ENCODE measurements at places on chromosomes 4 and X.

DNA sequence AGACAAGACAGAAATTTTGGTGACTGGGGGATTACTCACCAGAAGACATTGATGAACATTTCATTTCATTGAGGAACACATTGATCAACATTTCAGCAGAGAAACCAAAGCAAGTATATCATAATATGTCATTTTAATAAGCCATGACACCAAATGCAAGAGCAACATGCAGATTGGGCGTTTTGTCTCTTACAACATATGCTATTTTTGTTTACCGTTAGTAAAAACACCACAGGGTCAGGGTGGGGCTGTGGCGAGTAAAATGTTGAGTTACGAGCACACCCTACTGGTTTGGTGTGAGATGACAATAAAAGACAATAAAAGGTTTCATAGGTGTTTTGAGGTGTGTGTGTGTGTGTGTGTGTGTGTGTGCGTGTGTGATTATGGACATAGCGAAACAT lies 294.5 kb downstream of the PDGFC start:
- DNase-seq = no peak

- DNase-seq = no peak
Measured at GRCh38 chrX:69050051-69050765, 115.0 kb downstream of the PJA1 start.

- DNase-seq = no peak
Measured at GRCh38 chr4:20724915-20725314, 24.7 kb downstream of the PACRGL start.

DNA sequence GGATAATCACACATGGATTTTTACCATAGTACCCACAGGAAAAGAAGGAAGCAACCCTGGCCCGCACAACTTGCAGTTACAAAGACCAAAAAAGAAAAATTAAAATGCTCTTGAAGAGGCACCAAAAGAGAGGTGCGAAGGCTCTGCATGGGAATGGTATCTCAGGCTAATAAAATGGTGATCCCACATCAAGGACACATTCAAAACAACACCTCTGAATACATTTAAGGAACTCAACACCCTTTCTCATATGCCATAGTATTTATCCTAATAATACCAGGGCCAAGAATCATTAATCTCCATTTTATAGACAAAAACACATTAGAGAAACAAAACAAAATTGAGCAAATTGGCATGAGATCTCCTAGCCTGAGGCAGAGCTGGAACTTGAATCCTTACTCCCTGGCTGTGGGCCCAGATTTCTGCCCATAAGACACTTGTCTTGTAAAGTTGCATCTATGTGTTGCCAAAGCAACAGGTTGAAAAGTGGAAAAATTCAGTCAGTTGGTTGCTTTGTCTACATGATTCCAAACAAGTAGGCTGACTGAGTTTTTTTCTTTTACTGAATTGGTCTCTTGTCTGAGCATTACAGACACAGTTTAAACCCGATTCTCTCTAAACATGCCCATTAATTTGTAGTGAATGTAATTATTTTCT lies 33.5 kb downstream of the GUCY2F start:
- DNase-seq = no peak

DNA sequence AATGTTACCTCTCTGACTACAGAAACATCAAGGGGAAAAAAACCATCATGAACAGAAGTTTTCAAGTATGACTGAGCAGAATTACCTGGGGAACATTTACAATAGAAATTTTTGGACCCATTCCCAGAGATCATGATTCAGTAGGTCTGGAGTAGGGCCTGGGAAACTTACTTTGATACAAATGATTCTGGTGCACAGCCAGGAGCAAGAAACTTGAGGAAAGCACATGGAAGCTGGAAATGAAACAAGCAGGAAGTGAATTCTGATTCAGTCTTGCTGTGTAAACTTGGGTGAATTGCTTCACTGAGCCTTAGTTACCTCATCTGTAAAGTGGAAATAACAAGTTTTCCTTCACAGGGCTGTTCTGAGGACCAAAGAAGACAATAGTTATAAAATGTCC lies 192.5 kb upstream of the TAPT1 start:
- DNase-seq = no peak

- DNase-seq = no peak
Measured at GRCh38 chr4:93092765-93093164, 735.8 kb upstream of the ATOH1 start.

DNA sequence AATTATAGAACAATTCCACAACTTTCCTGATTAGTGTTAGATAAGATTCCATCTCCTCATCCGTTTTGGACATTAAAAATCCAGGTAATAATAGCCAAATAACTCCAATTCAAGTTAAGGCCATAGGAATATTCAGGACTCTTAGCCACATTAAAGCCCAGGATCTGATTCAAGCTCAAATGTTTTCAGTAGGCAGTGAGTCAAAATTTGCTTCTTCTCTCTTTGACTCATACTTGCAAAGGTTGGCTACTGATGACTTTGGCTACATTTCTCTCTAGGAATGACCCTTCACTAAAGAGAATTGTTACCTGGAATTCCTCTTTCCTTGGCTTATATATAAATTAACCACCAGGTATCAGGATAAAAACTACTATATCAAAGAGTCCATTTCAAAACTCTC lies 354.9 kb upstream of the HS3ST1 start:
- DNase-seq = no peak

DNA sequence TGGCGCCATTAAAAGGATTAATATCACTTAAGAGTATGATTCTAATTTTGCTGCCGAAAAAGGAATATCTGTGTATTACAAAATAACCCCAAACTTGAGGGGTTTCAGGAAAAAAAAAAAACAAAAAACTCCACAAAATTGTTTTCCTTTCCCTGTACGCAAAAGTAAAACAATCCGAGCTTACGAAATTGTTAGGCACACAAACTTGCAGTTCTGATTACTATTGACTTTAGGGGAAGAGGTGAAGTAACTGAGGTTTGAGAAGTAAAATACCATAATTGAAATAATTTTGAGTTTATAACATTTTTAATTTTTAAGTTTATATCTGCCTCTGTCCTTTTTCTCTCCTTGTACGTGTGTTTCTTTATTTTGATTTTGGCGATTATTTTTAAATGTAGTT lies 64.8 kb downstream of the USP9X start:
- DNase-seq = no peak

- DNase-seq = no peak
Measured at GRCh38 chrX:93120805-93121204, 552.6 kb downstream of the NAP1L3 start.

- peak; percentile 23 for DNase-seq
Measured at GRCh38 chr4:75686346-75686745, 13.1 kb upstream of the G3BP2 start.

DNA sequence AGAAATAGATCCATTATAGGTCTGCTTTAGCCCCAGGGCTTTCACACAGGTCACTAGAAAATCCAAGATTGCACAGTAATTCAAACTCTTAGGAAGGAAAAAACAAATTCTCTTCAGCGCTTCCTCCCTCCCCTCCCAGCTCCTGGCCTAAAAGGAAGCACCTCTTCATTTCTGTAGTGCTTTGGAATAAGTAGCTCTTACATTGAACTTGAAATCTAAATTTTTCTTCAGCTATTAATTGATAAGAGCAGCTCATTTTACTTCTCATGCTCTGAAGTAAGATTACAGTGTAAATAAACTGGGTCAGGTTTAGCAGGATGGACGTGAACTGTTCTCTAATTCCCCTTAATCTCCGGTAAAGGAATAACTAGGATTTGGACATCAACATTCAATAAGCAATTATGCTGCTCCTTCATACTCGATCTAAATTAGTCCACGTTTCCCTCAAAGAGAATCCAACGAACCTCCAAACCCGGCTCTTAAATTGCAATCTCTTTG lies 10.9 kb upstream of the SEL1L3 start:
- DNase-seq = no peak

GRCh38 chr4:8920289-8920965 lies 48.8 kb upstream of the HMX1 start:
- no peak for DNase-seq

- no peak for DNase-seq
Measured at GRCh38 chr4:38780833-38781484, 1.8 kb downstream of the TLR10 start.

GRCh38 chrX:154742613-154743012 lies 8.3 kb downstream of the GAB3 start:
- no peak for DNase-seq

GRCh38 chrX:110449312-110449711 lies 90.7 kb downstream of the RTL9 start:
- no peak for DNase-seq

- DNase-seq = no peak
Measured at GRCh38 chr4:188707036-188707435, 567.8 kb downstream of the TRIML1 start.

DNA sequence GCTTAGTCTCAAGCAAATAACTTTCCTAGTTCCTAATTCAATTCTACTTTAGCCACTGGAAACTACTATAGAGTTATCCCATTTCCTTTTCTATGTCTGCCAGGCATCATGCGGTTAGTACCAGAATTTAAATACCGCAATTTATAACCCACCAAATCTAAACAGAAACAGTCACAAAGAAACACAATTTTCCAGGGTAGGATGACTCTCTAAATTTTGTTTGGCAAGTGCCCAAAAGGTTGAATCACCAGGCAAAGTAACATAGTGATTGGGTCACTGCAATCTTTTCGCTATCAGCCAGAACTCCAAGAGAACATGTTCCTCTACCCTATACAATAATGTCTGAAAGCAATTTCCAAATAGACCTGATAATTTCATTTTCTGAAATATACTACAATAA lies 240.2 kb upstream of the GRIA3 start:
- DNase-seq = no peak

DNA sequence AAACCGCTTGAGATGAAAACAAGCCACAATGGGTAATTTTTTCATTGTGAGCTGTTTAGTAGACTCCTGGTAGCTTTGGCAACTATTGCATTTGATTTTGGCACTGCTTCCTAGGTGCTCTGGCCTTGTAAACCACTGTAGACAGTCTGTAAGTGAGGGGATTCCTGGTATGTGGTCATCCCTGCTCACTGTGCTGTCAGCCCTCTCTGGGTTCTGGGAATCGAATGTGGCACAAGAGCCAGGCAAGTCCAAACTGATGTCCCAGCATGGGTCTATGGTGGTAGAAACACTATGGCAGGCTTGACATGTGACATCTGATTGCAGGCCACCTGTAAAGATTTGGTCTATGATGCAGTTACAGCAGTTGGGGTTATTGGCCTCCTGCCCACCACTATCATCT lies 2.5 kb downstream of the USP51 start:
- DNase-seq = no peak

DNA sequence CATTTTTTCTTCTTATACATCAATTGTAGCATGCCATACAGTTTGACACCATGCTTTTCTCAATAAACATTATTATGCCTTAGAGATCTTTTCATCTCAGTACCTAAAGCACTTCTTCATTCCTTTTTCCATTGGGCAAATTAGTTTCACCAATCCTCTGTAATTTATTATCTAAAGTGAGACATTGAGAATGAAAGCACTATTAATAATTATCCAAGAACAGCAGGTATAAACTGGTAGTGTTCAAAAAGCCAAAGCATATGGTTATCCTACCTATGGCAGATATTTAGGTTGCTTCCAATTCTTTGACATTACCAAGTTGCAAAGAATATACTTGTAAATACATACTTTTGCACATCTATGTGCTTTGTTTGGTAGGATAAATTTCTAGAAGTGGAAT lies 15.6 kb downstream of the LAMTOR3 start:
- no peak for DNase-seq

DNA sequence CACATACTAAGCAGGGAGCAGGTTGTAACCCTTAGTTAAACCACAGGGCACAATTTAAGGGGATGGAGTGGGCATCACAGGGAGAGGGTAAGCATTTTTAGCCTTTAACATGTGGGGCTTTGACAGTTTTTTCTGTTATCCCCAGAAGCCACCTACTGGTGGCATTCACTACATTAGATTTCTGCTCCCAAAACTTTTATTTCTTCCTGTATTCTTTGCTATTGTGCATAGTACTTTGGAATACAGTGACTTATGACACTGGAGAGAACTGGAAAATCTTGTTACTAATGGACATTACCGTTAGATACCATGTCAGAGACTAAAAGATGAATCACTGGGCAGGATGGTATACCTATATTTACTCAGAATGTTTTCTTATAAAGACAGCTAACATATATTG lies 7.3 kb downstream of the TRIM75 start:
- no peak for DNase-seq

GRCh38 chr4:114209584-114209983 lies 230.1 kb upstream of the ARSJ start:
- DNase-seq = no peak

DNA sequence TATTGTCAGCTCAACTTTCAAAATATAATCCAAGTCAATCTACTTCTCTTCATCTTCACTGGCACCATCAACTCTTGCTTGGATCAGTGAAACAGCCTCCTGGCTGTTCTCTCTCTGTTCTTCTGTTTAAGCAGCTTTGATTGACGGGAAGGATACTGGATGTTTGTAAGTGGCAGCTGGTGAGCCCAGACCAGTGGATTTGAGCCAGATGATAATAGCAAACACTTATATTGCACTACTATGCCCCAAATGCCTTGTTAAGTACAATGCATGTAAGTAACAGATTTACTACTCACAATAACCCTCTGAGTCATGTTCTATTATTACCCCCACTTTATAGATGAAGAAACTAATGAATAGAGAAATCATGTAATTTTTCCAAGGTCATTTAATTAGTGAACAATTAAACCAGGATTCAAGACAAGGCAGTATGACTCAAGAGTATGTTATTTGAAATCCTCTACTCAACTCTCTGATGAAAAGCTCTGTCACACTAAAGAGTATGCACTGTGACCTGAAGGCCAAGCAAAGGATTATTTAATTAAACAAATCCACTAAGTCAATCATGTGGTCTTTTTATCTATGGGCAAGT lies 44.8 kb downstream of the SPANXN3 start:
- DNase-seq = no peak

DNA sequence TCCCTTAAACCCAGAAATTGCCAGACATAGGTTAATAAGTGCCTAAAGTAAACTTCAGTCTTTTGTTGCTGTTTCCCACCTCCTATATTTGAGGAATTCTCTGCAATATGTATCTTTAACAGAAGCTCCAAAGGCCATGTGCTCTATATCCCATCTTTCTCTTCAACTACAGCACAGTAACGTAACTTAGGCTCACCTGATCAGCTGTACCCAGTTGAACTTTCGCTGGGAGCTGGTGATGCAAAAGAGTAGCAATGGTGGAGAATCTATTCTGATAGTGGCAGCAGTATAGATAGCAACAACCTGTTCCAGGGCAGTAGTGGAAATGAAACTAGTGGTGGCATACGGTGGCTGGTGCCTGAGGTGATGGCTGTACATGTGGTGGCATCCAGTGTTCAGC lies 33.2 kb upstream of the YTHDC1 start:
- DNase-seq = no peak

- no peak for DNase-seq
Measured at GRCh38 chr4:146183209-146183608, 7.7 kb downstream of the LSM6 start.

DNA sequence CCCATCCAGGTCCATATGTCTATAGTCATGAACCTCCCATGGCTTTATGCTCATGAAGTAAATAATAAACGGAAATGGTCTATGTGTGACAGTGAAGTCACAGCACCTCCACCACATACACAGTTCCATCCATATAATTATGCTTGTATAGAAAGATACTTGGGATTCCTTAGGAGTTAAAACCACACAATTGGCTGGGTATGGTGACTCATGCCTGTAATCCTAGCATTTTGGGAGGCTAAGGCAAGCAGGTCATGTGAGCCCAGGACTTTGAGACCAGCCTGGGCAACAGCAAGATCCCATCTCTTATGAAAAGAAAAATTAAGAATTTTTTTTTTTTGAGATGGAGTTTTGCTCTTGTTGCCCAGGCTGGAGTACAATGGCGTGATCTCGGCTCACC lies 55.6 kb upstream of the RBM47 start:
- no peak for DNase-seq
